ENCODE measurements at places on chromosomes 3 and 15. TPM values are rescaled to one million over a fixed set of nuclear protein-coding genes. Genes with fewer than 3 reads are reported as not detected.
A peak's percentile ranks its signal among the peaks of the same experiment; 100 is the strongest.

The GOLGA6L10 gene
- total RNA-seq: not detected

The IL17RE gene
- not detected for total RNA-seq

The ITGA11 gene
- total RNA-seq: 0.41 TPM

The TMEM108 gene
- 1.0 TPM for total RNA-seq

The LYZL4 gene
- total RNA-seq: not detected

The TRPM1 gene
- total RNA-seq: not detected

DNA sequence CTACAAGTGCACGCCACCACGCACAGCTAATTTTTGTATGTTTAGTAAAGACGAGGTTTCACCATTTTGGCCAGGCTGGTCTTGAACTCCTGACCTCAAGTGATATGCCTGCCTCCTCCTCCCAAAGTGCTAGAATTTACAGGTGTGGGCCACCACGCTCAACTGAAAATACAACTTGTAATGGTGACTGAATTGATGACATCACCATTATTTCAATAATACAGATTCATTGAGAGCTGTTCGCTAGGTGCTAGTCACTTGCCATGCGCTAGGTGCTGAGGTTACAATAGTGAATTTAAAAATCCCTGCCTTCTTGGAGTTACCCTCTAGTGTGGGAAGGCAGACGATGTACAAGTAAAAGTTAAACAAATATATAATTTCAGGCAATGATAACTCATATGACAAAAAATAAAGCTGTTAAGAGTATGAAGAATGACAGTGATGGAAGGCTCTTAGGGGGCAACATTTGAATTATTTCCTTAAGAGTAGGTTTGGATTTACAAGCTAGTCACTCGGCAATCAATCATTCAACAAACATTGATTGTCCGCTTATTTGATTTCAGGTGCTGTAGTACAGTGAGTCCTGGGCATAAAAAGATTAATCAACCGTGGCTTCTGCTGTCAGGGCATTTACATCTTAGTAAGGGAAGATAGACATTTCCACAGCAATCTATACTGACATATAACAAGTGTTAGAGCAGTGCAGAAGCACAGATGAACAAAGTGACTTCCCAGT, 9.1 kb upstream of the PPARG start:
- no peak for DNase-seq

DNA sequence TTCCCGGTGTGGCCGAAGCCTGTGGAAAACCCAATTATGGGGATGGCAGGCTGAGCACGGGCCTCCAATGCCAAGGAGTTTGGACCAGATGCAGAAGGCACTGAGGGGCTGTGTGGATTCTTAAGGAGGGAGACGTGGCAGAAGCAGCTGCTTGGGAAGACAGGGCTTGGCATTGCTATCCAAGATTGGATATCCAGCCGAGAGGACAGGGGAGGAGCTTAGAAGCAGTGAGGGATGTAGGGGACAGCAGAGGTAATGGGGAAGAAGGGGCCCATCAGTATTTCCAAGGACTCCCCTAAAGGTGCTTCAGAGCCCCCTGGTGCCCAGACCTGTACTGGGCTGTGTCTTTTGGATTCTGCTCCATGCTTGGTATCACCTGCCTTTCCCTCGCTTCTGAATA, 112.8 kb upstream of the TLE3 start:
- no peak for DNase-seq

GRCh38 chr3:15783361-15783969, 14.3 kb downstream of the ANKRD28 start:
- DNase-seq: no peak

- DNase-seq: no peak
Observed at GRCh38 chr3:36097209-36097608, 283.1 kb upstream of the STAC start.

DNA sequence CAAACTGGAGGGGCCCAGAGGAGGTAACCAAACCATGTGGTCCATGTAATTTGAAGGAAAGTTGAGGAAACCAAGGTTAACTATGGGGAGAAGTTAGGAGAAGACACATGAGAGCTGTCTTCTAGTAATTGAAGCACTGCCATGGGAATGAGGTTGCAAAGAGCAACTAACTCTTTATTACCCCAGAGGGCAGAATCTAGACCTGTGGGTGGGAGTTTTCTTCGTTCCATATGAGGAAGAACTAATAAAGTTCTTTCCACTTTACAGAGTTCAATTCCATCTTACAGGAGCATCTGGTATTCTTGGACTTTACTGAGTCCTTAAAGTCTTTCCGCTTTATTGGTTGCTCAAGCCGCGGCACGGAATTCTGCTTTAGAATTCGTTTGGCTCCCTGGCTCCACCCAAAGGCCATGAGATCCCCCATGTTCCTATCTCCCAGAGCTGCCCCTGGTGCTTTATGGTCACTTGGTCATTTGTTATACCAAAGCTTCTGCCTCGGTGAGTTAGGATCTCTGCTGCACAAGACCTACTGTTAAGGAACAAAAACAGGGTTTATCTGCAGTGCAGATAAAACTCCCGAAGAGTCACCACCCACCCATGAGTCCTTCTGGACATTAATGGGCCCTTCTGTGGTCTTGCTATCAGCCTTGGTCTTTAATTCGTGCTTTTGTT, 89.5 kb upstream of the UMPS start:
- DNase-seq: no peak

DNA sequence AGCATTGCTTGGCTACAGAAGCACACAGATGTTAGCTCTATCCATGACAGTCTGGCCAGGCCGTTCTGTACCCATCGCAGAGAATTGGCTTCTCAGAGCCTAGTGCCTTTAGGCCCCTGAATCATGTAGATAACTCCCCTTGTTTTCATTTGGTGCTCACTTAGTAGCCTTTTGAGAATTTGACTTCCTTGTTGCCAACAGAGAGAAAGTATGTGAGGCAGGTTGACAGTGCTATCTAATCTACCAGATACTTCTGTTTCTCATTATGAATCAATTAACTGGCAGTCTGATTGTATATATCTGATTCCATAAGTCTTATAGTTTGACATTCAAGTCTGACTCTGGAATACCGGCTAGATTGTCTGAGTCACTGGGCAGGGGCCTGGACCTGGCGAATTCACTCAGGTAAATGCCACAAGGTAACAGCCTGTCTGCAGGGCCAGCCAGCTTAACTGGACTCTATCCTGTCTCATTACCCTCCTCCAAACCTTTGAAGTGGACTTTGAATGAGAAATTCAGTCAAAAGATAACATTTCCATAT, 160.2 kb downstream of the GHSR start:
- DNase-seq: no peak

DNA sequence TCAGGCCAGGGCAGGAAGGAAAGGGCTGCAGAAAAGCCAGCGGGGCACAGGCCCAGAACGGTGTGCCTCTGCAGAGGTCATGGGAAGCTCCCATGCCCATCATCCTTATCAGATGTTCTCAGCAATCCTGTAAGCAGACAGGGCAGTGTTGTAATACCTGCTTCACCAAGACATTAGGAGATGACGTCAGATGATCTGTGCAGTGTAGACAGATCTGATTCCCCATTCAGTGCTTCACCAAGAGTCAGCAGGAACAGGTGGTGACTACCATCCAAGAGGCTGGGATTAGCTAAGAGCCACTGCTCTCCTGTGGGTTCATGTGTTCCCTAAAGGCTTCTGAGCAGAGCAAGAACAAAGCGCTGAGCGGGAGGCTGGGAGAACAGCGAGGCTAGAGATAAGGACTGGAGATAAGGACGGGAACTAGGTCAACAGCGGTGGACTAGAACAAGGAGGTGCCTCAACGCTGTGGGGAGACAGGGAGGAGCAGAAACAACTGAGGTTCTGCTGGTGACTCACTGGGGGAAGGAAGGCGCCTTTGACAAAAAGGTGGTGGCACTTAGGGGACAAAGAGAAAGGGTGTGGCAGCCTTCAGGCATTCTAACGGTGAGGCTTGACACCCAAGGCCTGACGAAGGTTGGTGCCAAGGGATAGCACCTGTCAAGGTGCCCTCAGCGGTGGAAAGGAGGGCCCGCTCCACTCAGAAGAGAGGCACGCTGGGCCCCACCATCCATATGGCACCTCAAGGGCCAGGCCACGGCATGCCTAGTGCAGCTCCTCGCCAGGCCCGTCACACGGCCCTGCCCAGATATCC, 28.4 kb downstream of the CCDC12 start:
- DNase-seq: peak; percentile 50

GRCh38 chr3:52446042-52446441, 1.1 kb upstream of the SEMA3G start:
- no peak for DNase-seq

GRCh38 chr15:96366526-96366877, 36.0 kb downstream of the NR2F2 start:
- no peak for DNase-seq

All from H4 (cell line).